ENCODE measurements at places on chromosomes 11 and 22.

DNA sequence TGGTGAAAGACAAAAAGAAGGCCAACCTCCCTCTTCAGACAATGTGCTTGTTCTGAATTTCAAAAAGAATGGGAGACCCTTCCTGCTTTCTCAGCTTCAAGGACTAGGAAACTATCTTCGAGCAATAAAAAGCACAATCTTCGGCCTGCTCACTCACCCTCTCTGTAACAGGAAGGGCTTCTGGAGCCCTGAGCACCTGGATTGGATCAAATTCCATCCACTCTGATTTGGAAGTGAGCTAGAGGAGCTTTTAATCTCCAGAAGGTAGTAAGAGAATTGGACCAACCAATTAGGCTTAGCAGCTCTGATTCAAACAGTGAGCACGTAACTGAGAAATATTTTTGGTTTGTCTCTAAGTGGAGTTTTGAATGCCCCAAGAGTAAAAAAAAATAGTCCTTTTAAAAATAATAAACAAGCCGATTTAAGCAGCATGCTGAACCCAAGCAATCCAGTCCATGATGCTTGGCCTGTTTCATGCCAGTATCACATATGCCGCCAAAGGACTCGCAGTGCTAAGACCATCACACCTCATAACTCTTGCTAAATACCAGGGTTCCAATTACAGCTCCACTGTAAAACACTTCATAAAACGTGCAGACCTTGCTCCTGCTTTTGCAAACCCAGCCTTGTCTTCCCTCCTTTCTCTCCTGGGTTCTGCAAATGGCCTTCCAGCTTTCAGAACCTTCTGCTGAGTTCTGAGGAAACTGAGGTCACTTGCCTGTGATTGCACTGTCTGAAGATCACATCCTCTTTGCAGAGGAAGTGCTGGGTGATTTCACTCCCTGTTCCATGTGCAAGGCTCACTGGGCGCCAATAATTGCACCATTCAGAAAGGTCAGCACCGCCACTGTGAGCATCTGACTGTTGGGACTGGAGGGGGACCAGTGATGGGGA lies 74.4 kb downstream of the SLC1A2 start:
- no peak for DNase-seq

DNA sequence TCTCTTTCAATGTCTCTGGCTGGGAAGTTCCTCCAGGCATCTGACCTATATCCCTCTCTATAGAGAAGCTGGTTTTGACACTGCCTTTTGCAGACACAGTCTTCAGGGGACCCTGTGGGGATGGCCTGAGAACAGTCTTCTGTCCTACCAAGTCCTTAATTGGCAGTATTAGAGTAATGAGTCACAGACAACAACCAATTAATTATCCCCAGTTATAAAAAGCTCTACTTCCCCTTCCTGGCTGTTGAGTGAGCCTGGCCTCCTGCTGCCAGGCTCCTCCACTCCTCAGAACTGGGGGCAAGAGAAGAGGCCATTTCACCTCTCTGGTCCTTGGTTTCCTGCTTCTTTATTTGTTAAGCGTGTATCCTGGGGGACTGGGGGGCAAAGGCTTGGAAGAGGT lies 41.2 kb upstream of the KLHL35 start:
- no peak for DNase-seq

GRCh38 chr11:12180257-12181205 lies 70.1 kb downstream of the MICAL2 start:
- DNase-seq: no peak

GRCh38 chr22:41425660-41426365 lies 20.8 kb downstream of the TOB2 start:
- DNase-seq: no peak

DNA sequence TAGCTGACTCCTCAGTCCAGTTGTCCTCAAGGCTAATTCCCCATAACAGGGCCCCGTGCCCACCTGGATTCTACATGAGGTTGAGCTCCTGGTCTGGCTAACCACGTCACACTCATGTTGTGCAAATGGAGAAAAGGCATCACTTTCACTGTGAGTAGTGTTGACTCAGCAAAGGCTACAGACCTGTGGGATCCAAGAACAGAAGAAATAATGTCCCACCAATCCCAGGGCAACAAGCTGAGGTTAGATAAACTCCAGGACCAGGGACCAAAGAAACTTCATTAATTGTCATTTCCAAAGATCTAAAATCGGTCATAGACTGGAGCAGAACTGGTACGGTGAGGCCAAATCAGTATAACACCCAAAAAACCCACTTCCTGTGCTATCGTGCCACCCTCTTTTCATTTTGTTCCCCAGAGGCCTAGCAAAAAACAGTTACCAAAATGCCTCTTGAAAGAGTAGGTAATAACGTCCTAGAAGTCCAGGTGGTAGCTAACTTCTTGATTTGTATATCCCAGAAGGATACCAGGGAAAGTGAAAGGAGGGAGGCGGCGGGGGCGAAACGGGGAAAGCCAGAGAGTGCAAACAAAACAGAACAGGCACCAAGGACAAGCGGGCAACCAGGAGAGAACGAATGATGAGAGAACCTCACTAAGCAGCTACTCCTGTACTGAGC lies 1.4 kb downstream of the PCSK7 start:
- peak; percentile 46 for DNase-seq

- DNase-seq: peak; percentile 95
Observed at GRCh38 chr22:23849009-23850006, 8.4 kb upstream of the SLC2A11 start.

GRCh38 chr22:41501209-41501608 lies 32.3 kb downstream of the ACO2 start:
- no peak for DNase-seq

GRCh38 chr22:30250661-30251267 lies 4.2 kb upstream of the LIF start:
- DNase-seq: no peak

DNA sequence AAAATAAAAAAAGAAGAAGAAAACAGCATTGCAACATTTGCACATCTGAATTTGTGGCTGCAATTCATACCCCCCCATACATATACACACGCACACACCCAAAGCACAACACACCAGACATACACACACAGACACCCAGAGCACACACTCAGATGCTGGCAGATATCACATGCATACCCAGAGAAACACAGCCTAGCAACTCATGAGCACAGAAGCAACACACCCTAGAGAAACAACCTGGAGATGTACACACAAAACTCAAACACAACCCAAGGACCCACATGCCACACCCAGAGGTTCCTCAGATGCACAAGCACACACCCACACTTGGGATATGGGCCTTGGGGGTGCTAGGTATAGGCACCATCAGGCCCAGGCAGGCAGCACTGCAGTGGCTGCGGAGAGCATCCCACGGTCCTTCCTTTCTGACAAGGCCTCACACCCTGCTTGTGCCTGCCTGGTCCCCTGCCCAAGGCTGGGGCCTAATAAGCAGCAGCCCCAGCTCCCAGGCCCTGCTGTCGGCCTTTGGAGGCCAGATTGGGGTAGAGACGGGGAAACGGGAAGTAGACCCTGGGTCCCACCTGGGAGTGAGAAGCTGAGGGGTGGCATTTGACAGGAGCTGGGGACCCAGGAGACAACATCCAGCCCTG lies 3.1 kb downstream of the CST6 start:
- DNase-seq: no peak

- no peak for DNase-seq
Observed at GRCh38 chr11:92297567-92298553, 73.2 kb downstream of the FAT3 start.

DNA sequence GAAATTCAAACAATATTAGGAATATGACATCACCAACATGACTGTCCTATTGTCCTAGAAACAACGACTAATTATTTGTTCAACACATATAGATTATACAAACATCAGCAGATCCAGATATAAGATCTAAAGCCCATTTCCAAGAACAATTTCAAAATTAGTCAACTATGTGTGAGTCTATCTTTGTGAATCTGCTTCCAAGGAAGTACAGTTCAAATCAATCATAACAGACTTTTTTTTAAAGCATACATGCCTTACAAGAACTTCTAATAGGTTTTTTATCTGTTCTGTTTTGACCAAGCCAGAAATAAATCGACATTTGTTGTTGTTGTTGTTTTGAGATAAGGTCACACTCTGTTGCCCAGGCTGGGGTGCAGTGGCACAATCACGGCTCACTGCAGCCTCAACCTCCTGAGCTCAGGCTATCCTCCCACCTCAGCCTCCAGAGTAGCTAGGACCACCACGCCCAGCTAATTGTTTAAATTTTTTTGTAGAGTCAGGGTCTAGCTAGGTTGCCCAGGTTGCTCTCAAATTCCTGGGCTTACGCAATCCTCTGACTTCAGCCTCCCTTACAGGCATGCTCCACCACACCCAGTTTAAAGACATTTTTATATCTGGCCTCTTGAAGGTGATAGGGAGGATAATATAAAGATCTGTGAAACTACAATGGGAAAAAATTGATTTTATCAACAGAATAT lies 54.8 kb downstream of the DENND5A start:
- DNase-seq: no peak

- DNase-seq: no peak
Observed at GRCh38 chr11:11909727-11910126, 68.0 kb downstream of the USP47 start.

DNA sequence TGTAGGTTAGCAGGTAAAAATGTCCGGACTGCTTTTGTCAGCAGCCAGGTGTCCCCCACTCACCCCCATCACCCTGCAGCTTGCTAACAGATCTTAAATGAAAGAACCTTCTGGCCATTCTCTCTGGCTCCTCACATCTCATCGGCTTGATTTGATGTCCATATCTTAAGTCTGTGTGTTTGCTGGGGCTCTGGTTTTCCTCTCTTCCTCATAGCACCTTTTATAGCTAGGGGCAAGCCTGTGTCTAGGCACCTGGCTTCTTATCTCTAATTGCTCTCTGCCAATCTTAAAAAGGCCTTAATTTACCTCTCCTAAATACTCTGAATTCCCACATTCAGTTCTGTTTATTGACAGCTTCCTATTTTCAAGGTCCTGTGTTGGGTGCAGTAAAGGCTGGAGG lies 72.0 kb downstream of the ARHGAP42 start:
- no peak for DNase-seq

- DNase-seq: peak; percentile 29
Observed at GRCh38 chr11:44943118-44943517, 7.6 kb downstream of the TP53I11 start.

- DNase-seq: no peak
Observed at GRCh38 chr11:66846671-66847091, 3.4 kb downstream of the RCE1 start.

DNA sequence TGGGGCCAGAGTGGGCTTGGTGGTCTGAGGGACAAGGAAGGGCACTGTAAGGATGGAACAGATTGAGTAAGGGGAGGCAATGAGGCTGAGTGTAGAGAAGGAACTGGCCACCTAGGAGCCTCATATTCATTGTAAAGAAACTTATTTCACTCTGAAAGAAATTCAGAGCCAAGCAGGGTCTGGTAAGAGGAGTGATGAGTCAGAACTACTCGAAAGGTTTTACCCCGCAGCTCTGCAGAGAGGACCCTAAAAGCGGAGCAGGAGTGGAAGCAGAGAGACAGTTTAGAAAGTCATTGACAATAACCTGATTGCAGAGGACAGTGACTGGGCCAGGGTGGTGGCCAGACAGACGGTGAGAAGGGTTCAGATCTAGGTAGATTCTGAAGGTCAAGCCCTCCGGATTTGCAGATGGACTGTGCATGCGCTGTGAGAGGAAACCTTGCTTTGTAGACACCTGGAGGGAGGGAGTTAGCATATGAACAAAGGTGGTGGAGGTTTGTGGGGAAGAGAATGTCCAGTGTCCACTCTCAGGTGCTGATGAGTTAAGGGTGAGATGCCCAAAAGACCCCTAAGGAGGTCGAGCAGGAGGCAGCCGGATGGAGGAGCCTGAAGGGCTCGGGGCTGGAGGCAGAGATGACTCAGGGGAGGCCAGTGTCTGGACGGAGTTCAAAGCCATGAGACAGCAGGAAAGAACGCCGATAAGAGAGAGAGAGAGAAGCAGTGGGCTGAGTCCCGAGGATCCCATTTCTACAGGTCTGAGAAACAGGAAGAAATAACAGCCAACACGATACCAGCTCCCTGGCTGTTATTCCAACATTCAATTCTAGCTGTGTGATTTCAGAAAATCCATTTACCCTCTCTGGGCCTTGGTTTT lies 546.0 kb downstream of the BRD1 start:
- DNase-seq: no peak

DNA sequence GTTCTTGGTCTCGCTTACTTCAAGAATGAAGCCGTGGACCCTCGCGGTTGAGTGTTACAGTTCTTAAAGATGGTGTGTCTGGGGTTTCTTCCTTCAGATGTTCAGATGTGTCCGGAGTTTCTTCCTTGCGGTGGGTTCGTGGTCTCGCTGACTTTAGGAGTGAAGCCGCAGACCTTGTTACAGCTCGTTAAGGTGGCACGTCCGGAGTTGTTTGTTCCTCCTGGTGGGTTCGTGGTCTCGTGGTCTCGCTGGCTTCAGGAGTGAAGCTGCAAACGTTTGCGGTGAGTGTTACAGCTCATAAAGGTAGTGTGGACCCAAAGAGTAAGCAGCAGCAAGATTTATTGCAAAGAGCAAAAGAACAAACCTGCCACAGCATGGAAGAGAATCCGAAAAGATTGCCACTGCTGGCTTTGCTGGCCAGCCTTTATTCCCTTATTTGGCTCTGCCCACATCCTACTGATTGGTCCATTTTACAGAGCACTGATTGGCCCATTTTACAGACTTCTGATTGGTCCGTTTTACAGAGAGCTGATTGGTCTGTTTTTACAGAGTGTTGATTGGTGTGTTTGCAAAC lies 27.1 kb upstream of the NXPE2 start:
- no peak for DNase-seq

DNA sequence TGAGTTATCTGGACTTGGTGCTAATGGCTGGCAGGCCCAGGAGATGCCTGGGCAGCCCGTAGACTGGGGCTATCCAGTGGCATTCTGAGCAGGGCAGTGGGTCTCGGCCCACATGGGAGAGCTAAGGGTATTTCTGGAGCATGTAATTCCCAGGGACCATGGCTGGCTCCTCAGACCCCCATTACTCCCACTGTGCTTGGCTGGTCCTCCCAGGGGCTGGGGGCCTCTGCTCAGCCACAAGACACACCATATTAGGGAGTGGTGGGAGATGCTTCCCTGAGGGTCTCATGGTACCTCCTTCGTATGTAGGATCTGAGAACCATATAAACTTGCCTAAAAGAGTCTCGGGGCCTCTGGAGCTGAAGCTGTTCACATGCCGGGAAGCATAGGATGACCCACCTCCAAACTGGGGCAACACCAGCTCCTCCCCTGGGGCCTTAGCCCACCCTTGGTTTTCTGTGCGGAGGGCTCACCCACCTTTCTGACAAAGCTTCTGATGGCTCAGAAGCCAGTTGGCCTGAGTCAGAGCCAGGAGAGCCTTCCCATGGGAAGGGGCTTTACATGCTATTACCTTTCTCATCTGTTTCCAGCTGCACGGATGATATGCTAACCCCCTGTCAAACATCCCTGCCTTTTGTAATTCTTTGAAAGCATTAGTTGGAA lies 9.5 kb upstream of the FTH1 start:
- no peak for DNase-seq
